ENCODE measurements at places on chromosomes 7 and 10.

GRCh38 chr7:51602376-51602775 lies 285.8 kb upstream of the COBL start:
- DNase-seq, result no peak

DNA sequence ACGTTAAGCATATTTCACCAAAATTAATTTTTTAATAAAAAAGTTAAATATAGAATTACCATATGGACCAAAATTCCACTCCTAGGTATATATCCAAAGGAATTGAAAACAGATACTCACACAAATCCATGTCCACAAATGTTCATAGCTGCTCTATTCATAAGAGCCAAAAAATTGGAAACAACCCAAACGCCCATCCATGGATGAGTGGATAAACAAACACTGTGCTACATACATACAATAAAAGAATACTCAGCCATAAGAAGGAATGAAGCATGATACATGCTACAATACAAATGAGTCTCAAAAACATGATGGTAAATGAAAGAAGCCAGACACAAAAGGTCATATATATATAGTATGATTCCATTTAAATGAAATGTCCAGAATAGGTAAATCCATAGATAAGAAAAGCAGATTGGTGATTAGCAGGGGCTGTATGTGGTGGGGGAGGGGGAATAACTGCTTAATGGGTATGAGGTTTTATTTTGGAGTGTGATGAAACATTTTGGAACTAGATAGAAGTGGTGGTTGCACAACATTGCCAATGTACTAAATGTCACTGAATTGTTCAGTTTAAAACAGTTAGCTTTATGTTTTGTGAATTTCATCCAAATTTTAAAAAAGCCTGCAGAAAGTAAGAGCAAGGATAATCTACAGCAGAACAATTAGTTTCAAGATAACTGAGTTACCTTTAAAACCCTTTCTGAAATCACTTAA lies 101.2 kb upstream of the EFCAB10 start:
- no peak for DNase-seq

DNA sequence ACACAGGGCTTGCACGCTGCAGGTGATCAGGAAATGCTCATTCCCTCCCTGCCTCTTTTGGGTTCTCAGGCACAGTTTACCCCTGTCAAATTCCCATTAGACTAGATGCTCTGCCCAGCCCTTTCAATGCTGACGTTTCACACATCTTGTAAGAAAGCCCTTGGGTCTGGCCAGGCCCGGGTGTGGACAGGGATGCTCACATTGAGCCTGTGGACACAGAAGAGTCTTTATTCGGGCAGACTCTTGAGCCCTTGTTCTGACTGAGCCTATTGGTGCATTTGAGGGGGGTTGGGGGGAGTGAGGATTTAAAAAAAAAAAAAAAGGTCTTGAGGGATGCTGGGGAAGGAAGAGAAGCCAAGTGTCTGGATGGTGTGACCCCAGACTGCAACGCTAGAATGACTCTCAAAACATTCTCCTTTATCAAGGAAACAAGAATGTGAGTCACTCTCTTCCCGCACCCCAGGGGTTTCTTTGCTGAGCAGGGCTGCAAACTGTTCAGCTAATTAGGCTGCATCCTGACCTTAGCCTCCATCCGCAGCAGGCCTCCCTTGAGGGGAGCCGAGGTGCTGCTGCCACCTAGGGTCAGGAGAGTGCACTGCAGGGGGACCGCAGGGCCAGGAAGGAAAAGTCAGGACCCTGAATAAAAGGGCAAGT lies 53.6 kb upstream of the TMEM72 start:
- no peak for DNase-seq

- DNase-seq, result no peak
Observed at GRCh38 chr10:130221456-130222375, 85.5 kb downstream of the GLRX3 start.

DNA sequence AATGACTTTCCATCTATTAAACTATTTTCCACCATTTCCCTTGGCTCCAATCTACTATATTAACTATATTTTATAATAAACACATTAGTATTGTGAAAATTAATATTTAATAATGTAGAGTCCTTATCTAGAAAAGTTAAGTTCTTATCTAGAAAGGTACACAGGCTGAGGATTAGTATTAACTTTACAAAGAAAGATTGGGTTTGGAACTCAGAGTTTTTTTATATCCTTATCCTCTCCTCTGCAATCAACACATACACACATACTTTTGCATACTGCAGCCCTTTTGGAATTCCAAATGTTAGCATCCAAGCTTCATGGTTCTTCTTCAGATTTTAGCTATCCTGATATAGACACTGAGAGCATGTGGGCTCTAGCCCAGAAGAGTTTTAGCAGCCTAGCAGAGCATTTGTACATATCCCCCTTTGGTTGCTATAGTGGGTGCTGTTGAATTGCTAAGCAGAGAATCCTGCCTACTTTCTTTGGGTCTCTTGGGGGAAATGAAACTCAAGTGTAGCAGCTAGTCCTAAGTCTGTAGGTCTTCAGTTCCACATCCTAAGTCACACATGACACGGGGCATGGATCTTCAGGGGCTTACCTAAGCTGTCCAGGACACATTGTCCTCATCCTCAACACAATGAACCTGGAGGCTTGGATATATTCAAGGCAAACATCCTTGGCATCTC lies 874.6 kb downstream of the LRMDA start:
- no peak for DNase-seq

GRCh38 chr10:88744002-88744401 lies 15.8 kb upstream of the LIPN start:
- no peak for DNase-seq

GRCh38 chr10:132198068-132198370 lies 11.3 kb downstream of the DPYSL4 start:
- DNase-seq, result no peak

DNA sequence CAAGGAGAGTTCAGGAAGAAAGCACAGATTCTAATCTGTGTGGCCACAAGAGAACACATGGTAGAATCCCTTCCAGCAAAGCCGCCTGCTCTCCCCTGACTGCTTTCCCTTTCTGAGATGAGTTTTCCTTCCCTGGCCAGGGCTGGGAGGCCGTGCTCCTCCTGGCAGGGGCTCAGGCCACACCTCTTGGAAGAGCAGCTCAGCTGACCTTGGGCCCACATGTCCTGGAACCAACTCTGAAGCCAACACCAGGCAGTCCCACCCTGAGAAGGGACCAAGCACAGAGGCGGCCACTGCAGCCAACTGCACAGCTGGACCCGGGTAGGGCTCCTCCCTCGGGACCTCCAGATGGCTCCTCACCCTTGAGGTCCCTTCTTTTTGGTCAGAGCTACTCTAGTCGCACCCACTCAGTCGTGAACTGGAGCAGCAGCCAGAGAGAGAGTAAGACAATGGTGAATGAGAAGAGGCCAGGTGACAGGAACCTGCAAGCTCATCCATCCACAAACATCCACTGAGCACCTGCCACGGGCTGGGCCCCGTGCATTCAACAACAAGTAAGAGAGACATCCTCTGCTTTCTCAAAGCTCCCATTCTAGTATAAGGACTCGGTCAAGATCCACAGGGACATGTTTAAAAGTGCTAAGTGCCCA lies 40.3 kb downstream of the FAM53B start:
- DNase-seq, result no peak

DNA sequence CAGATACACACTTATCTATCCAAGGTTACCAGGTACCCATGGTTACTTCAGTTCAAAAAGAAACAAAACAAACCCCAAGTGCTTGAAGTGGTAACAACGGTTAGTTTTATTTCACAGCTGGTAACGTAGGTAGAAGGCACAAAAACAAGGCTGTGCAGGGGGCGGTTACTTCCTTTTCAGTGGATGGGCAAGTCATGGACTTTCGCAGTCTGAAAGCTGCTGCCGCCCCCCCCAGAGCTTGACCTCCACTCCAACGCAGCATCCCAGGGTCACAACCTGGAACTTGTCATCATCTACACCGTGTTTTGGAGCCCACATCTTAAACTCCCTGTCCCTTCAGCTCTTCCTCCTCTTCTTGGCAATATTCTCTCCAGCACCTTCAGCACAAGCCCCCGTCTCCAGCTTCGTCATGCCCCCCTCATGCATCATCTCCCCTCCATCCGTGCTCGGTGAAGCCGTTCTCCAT lies 181.2 kb upstream of the ITGB1 start:
- DNase-seq, result no peak

DNA sequence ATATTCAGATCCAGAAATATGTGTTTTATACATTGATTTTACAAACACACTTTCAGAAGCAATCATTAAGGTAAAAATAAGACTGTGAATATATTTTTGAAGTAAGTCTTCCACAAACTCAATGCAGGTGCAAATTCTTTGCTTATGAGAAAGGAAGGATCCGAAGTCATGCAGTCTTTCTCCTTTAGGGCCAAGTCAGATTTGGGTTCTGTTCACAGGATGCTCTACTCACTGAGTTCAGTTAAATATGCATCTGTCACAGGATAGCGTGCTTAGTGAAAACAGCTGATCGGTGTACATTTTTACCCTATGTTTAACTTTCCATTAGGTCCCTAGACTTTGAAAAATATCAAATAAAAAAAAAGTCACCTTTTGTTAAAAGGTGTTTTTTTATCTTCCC lies 608.5 kb downstream of the PHTF2 start:
- no peak for DNase-seq

Data from amygdala (tissue), 56 donors.